ENCODE measurements at places on chromosomes 7 and 10. TPM values are rescaled to one million over a fixed set of nuclear protein-coding genes. Genes with fewer than 3 reads are reported as not detected.
A peak's percentile ranks its signal among the peaks of the same experiment; 100 is the strongest.

Gene INSIG1
- total RNA-seq: 7.5 TPM

- no peak overlapping the region for H3K27ac ChIP-seq
- no peaks in the 10 kb centered on the region for H3K27me3 ChIP-seq
- DNase-seq: no peak
- H3K36me3 ChIP-seq: no peaks in the 10 kb centered on the region
- H3K4me1 ChIP-seq: no peaks in the 10 kb centered on the region
- H3K4me3 ChIP-seq: no peak overlapping the region
Observed at GRCh38 chr10:90560331-90560730, 297.5 kb downstream of the HTR7 start.

DNA sequence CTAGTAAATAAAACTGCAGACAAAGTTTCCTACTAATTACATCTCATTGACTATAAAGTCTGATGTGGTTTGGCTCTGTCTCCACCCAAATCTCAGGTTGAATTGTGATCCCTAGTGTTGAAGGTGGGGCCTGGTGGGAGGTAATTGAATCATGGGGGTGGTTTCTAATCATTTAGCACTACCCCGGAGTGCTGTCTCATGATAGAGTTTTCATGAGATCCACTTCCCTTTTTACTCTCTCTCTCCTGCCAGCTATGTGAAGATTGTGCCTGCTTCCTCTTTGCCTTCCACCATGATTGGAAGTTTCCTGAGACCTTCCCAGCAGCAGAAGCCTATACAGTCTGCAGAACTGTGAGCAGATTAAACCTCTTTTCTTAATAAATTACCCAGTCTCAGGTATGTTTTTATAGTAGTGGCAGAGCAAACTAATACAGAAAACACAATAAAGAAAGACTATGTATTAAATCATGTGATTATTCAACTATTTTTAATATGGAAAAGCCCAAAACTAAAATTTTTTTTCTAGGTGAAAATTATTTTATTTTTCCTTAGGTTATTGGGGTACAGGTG is 232.1 kb downstream of the FZD1 start:
- DNase-seq: no peak
- no peaks in the 10 kb centered on the region for H3K27me3 ChIP-seq
- no peak overlapping the region for H3K27ac ChIP-seq
- H3K4me3 ChIP-seq: no peak overlapping the region
- no peaks in the 10 kb centered on the region for H3K36me3 ChIP-seq

Gene HECW1
- total RNA-seq: not detected

DNA sequence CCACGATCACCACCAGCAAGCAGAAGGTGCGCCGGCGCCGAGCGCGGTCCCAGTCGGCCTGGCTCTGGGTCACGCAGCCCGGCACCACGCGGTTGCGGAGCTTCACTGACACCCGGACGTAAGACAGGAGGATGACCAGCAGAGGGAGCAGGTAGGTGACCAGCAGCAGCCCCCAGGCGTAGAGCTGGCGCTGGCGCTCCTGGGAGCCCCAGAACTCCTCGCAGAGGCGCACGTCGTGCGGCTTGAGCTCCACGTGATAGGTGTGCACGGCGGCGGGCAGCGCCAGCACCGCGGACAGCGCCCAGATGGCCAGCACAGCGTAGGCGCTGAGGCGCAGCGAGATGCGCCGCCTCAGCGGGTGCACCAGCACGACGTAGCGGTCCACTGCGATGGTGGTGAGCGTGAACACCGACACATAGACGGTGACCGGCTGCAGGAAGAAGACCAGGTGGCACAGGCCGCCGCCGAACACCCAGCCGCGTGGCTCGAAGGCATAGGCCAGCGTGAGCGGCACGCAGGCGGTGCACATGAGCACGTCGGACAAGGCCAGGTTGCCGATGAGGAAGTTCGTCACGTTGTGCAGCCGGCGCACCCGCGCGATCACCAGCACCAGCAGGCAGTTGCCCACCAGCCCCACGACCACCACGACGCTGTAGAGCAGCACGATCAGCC is 920 bp downstream of the PRLHR start:
- no peaks in the 10 kb centered on the region for H3K36me3 ChIP-seq
- peaks cover 87% of the 10 kb centered on the region for H3K27me3 ChIP-seq
- no peak for DNase-seq
- no peak overlapping the region for H3K27ac ChIP-seq
- H3K4me3 ChIP-seq: no peak overlapping the region

- H3K4me1 ChIP-seq: peaks cover 16% of the 10 kb centered on the region
- H3K4me3 ChIP-seq: peak overlapping the region; percentile 21
- DNase-seq: no peak
- no peaks in the 10 kb centered on the region for H3K36me3 ChIP-seq
- peaks cover 54% of the 10 kb centered on the region for H3K27me3 ChIP-seq
Observed at GRCh38 chr10:129417870-129418269, 49.2 kb upstream of the MGMT start.

GRCh38 chr10:132891368-132891767 is 51.0 kb downstream of the CFAP46 start:
- no peaks in the 10 kb centered on the region for H3K36me3 ChIP-seq
- no peak for DNase-seq
- peaks cover 16% of the 10 kb centered on the region for H3K4me1 ChIP-seq
- peaks cover 73% of the 10 kb centered on the region for H3K27me3 ChIP-seq
- no peak overlapping the region for H3K27ac ChIP-seq

DNA sequence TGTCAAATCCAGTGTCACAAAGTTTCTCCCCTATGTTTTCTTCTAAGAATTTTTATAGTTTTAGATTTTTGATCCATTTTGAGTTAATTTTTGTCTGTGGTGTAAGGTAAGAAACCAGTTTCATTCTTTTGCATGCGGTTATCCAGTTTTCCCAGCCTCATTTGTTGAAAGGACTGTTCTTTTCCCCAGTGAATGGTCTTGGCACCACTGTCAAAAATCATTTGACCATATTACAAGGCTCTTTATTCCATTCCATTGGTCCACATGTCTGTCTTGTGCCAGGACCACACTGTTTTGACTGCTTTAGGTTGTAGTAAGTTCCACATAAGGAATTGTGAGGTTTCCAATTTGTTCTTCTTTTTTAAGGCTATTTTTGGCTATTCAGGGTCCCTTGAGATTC is 64.0 kb downstream of the INPP5A start:
- H3K27ac ChIP-seq: no peak overlapping the region
- H3K4me1 ChIP-seq: peaks cover 50% of the 10 kb centered on the region
- no peaks in the 10 kb centered on the region for H3K27me3 ChIP-seq
- H3K36me3 ChIP-seq: no peaks in the 10 kb centered on the region

Gene BHLHA15
- not detected for total RNA-seq

GRCh38 chr7:25496476-25497368 is 268.4 kb upstream of the NPVF start:
- H3K4me3 ChIP-seq: no peak overlapping the region
- H3K27ac ChIP-seq: peak overlapping the region; percentile 74
- no peak for DNase-seq
- H3K4me1 ChIP-seq: peaks cover 30% of the 10 kb centered on the region
- no peaks in the 10 kb centered on the region for H3K36me3 ChIP-seq
- H3K27me3 ChIP-seq: no peaks in the 10 kb centered on the region

DNA sequence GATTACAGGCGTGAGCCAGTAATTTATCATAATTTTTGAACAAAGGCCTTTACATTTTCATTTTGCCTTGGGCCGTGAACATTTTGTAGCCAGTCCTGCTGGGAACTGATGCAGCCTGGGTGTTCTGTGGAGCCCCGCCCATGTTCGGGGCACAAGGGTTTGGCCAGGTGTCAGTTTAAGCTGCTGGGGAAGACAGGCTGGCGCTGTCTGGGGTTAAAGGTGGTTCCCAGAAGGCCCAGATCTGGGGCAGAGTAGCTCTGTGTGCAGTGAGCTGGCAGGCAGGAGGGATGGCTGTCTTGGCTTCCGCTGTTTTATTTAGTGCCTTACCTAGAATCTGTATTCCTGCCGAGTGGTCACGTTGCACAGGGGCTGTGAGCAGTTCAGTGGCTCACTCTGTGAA is 50.2 kb downstream of the DOCK1 start:
- H3K27ac ChIP-seq: no peak overlapping the region
- H3K27me3 ChIP-seq: no peaks in the 10 kb centered on the region
- H3K36me3 ChIP-seq: no peaks in the 10 kb centered on the region
- peaks cover 9% of the 10 kb centered on the region for H3K4me1 ChIP-seq

Gene ZNF800
- total RNA-seq: 17.3 TPM

Gene VWDE
- total RNA-seq: not detected

DNA sequence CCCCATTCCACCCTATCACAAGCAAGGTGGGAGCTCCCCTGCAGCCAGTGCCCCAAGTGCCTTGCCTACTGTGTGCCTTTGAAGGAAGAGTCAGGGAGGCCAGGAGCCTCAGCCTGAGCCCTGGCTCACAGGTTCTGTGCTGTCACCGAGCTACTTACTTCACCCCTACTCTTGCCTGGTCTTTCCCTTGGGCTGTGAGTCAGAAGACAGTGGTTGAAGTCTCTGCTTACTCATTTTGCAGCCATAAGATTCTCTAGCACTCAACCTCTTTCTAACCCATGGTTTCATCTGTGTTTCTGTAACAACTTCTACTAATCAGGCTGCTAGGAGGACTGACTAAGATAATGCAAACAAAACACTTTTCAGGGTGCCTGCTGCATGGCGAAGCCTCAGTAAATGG is 114.5 kb downstream of the PLCE1 start:
- H3K27me3 ChIP-seq: no peaks in the 10 kb centered on the region
- H3K4me1 ChIP-seq: peaks cover 24% of the 10 kb centered on the region
- no peaks in the 10 kb centered on the region for H3K36me3 ChIP-seq
- no peak overlapping the region for H3K4me3 ChIP-seq

DNA sequence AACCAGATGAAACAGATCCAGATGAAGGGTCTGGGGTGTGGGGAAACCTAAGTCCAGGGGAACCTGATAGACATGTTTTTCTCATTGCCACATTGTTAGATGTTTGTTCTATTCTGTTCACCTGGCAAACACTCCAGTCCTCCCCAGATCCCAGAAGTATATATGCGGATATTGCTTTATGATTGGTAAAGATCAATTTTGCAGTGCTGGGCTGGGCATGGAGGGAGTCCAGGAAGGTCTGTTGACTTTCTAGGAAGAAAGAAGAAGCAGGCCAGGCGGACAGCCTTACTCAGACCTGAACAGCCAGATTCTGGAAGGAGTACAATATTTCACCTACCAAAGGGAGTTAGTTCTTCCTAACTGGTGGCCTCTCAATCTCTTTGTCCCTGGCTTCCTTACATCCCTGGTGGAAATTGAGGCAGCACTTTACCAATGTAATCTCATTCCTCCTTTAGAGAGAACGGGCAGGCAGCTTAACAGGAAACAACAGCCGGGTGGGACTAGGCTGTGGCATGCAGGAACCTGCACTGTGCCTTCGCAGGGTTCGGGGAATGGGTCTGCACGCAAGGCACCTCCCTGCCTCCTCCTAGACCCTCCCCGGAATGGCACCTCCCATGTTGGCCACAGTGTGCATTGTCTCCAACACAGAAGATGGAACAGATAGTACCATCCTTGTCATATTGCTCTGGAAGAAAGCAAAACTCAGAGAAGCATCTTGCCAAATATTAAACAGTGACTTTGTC is 930 bp downstream of the GIMAP6 start:
- H3K27ac ChIP-seq: peak overlapping the region; percentile 94
- peaks cover 68% of the 10 kb centered on the region for H3K4me1 ChIP-seq
- H3K4me3 ChIP-seq: peak overlapping the region; percentile 68
- peak; percentile 48 for DNase-seq
- no peaks in the 10 kb centered on the region for H3K27me3 ChIP-seq

DNA sequence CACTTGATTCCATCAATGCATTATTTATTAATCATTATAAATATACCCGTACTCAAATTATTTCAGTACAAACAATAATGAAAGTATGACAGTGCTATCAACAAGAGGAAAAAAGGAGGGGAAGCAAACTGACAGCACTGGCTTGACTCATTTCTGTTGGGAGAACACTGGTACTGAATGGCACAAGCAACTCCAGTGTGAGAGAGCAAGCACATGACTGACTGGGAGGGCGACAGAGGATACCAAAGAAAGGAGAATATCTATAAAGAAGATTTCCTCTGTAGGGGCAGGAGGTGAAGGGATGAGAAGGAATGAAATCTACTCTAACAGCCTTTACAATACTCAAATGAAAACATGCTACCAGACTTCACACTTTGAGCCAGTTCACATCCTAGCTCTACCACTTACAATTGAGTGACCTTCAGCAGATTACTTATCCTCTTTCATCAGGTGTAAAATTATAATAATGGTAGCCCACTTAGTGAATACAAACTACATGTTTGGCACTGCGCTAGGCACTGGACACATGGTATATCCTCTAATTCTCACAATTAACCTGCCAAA is 1.5 kb downstream of the USP54 start:
- H3K27me3 ChIP-seq: no peaks in the 10 kb centered on the region
- peak overlapping the region; percentile 73 for H3K27ac ChIP-seq
- H3K4me3 ChIP-seq: no peak overlapping the region
- H3K4me1 ChIP-seq: peaks cover 62% of the 10 kb centered on the region
- no peaks in the 10 kb centered on the region for H3K36me3 ChIP-seq

Gene RNF32
- not detected for total RNA-seq

DNA sequence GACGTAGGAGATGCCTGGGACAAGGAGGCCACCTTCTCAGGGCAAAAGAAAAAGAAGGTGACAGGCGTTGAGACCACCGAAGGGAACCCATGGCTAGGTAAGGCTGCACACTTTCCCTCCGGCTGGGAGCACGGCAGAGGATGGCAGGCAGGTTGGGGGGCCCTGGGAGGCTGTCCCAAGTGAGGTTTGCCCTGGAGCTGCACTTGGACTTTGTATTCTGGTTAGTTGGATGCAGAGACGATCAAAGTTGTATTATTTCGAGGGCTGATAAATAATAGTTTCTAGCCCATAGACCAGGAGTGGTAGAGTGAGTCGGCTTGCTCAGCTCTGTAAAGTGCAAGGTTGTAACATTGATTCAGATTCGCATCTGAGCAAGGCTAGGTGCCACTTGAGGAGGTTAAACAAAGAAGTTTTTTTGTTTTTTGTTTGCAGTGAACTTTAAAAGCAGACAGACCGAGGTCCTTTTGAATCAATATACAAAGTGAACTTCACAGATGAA is 608 bp downstream of the ENTPD7 start:
- peak overlapping the region; percentile 78 for H3K4me3 ChIP-seq
- peak overlapping the region; percentile 49 for H3K27ac ChIP-seq
- H3K36me3 ChIP-seq: no peaks in the 10 kb centered on the region
- no peaks in the 10 kb centered on the region for H3K27me3 ChIP-seq
- DNase-seq: no peak

DNA sequence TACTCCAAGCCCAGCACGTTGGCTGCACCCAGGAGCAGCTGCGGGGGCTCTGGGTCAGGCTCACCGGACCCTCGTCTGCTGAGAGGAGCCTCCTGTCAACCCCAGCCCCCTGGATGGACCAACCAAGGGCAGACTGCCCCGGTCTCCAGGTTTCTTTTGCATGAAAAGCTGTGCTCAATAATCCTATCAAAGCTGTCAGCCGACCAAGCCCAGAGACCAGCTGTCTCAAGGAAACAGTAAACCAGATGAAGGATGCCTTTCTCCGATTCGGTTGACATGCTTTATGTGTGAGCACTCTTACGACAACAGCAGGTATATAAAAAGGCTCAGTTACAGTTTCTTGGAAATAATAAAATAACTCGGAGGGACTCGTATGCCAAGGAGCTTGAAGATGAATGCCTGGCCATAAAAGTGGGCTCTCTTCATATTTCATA is 71.6 kb upstream of the BAIAP2L1 start:
- H3K27ac ChIP-seq: no peak overlapping the region
- H3K4me1 ChIP-seq: peaks cover 9% of the 10 kb centered on the region
- peaks cover 78% of the 10 kb centered on the region for H3K27me3 ChIP-seq
- no peak overlapping the region for H3K4me3 ChIP-seq
- no peaks in the 10 kb centered on the region for H3K36me3 ChIP-seq
